ENCODE measurements at places on chromosomes 3 and 15. TPM values are rescaled to one million over a fixed set of nuclear protein-coding genes. Genes with fewer than 3 reads are reported as not detected.

Gene CCR4
- total RNA-seq: not detected

Gene CRABP1
- total RNA-seq: 2.1 TPM

Gene STRIT1
- not detected for total RNA-seq

Gene DGKG
- 30.7 TPM for total RNA-seq

Gene ANKUB1
- not detected for total RNA-seq

Gene CCDC39
- total RNA-seq: 1.1 TPM

Gene CYP8B1
- not detected for total RNA-seq

Gene SST
- 3.0 TPM for total RNA-seq

Gene GALNT15
- 211 TPM for total RNA-seq

Gene HDGFL3
- 58.0 TPM for total RNA-seq

Gene FBXL22
- 107 TPM for total RNA-seq

Gene TNFAIP8L3
- 11.6 TPM for total RNA-seq

Gene SLC27A2
- total RNA-seq: not detected

Gene TM4SF4
- 4.2 TPM for total RNA-seq

Gene UQCRC1
- total RNA-seq: 231 TPM

Data from sigmoid colon (tissue), 7 donors.